ENCODE measurements at places on chromosomes 5 and 9. TPM values are rescaled to one million over a fixed set of nuclear protein-coding genes. Genes with fewer than 3 reads are reported as not detected.
A peak's percentile ranks its signal among the peaks of the same experiment; 100 is the strongest.

Gene PCDHA9
- total RNA-seq = 0.26 TPM

Gene C9orf153
- 0.51 TPM for total RNA-seq

Gene LURAP1L
- total RNA-seq = 87.6 TPM

GRCh38 chr9:112819635-112820496, 69.3 kb downstream of the SNX30 start:
- DNase-seq = peak; percentile 71

Gene PCDHB13
- 0.26 TPM for total RNA-seq

DNA sequence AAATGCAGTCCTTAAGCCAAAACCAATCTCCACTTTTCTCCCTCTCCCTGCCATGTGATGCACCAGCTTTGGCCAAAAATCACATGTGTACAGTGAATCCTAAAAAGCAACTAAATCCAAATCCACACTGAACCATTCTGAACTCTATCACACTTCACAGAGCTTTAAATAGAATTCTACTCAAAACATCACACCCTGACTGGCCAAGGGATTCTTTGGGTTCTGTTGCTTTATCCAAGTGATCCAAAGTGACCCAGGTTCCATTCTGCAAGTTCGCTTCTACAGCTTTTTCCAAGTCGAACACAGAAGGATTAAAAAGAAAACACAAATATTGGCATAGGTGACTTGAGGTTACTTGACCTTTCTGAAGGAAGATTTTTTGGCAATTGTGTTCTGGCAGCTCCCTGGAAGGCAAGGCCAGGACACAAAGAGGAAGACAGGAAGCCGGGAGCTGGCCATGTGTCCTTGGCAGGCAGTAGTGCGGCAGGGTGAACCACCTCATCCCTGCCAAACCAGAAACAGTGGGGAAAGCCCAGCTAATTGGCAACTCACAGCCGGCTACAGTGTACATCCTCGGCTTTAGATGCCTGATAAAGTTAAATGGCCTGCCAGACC, 115.0 kb downstream of the NFIB start:
- DNase-seq = peak; percentile 53

DNA sequence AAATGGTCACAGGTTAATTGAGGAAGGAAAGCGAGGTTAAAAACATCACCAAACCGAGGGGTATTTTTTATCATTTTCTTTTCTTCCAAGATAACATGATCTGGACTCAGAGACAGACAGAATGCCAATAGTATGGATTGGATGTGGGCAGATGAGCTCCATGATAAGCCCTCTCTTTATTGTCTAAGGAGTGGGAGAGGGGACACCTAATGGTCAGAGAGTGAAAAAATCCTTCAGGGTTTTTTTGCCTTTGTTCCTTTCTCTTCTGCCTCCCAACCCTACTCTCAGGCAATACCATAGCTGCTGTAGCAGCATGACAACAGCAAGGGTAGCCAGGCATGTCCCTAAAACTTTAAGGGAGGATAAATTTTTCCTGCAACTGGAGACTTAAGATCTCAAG, 94.7 kb downstream of the DIRAS2 start:
- no peak for DNase-seq

DNA sequence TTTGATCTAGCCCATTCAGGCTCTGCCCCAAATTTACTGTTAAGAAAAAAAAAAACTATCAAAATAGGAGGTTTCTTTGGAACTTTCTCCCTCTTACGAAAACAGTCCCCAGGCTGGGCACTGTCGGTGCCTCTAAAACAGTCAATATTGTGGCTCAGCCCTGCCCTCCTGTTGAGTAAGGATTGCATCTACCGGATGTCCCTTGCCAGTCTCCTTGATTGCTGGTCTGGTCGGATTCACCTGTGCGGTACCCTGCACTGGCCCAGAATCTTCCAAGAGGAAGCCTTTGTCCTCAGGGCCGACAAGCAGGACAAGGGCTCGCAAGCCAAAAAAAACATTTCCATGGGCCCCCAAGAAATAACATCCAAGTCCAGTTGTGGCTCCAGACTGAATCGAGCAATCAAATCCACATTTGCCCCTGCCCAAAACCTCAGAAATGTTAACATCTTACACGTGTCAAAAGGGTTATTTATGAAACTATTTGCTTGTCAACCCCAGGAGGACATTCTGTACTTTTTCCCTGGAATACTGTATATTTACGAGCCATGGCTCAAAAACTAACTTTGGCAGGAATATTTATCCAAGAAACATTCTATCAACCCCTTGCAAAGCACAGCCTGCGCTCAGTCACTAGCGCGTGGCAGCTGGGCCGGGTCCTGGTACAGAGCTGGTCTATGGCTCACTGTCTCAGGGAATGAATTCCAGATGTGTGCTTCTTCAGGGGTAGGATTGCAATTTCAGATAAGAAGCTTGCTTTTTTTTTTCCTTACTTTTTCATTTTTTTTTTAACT, 129.2 kb upstream of the ADRA1B start:
- peak; percentile 98 for DNase-seq

DNA sequence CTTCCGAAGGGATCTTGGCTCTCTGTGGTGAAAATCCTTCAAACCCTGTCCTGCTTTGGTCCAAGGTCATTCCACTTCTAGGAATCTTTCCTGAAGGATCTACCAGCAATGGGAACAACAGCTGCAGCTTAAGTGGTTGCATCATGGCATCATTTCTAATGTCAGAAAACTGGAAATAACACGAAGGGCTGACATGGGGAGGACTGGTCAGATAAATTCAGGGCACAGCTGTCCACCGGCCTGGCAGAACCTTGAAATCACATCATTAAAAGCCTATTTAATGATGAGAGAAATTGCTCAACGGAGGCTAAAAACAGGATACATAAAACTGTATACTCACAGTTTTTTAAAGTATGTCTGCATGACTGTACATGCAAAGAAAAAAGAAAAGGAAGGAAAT, 28.3 kb downstream of the OLFML2A start:
- peak; percentile 78 for DNase-seq

- no peak for DNase-seq
Measured at GRCh38 chr9:97592126-97592525, 41.0 kb downstream of the TSTD2 start.

DNA sequence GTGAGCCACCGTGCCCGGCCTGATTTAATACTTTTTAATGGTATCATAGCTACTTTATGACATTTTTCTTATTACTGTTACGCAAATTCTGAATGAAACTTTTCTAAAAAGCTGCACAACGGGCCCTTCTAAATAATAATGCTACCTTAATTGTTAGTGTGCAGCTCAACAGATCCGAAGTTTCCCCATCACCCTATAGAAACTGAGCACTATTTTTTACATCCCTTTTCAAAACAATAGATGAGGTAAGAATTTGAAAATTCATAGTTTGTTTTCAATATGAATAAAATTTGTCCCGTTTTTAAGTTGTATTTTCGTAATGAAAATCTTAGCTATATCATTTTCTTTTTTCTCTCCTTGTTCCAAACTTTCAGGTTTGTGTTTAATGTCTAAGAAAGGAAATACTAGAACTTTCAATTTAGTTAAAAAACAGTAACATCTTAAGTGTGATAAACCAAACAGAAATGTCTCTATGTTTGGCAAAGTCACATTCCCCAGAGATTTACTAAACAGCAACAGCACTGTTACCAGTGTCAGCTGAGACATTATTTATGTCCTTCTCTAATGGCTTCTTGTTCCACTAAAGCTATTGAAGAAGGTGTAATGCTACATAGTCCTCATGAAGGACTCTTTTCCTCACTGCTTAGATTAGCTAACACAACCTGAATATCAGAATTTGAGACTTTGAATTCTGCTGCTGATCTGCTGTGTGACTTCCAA, 22.9 kb downstream of the KIF2A start:
- no peak for DNase-seq

- no peak for DNase-seq
Measured at GRCh38 chr5:74262544-74263207, 377.9 kb downstream of the ENC1 start.

GRCh38 chr5:172630986-172631385, 10.1 kb upstream of the NEURL1B start:
- DNase-seq = no peak

Gene IFNA2
- not detected for total RNA-seq

DNA sequence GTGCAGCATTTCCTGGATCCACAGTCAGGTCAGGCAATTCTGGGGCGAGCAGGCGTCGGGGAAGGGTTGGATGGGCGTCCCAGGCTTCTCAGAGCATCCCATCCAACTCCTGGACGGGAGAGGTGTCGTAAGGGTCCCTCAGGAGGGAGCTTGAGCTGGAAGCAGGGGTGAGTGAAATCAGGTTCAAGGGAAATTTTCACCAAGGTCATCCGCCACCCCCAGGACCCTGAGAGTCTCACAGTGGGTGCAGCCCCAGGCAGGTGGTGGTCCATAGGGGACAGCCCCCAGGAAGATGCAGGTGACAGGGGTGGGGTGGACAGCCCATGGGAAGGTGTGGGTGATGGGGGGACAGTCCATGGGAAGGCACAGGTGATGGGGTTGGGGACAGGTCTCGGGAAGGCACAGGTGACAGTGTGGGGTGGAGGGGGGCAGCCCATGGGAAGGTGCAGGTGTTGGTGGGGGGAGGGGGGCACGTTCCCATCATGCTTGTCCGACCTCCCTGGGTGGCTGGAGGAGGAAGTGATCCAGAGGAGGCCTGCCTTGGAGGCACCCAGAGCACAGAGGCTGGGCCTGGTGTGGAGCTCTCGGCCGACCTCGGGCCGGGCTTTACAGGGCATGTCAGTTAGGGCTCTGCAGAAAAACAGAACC, 48.9 kb downstream of the AHRR start:
- DNase-seq = no peak

DNA sequence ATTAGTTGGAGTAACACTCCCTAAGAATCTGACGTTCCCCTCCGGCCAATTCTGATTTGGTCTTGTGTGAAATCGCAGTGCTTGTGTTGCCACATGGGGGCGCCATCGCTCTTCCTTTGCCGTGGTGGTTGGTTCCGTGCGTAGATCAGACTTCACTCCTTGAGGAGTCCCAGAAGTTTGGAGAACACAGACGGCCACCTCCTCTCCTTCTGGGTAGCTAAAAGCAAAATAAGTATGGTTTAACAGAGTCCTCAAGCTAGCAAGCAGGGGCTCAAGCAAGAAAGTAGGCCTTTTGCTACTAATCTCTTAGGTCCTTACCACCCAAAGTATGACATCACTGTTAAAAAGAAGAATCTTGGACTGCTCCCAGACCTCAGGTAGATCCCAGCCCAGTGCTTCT, 59.5 kb downstream of the HSPA4 start:
- peak; percentile 73 for DNase-seq

GRCh38 chr5:51495672-51496071, 112.4 kb downstream of the ISL1 start:
- peak; percentile 80 for DNase-seq

- peak; percentile 45 for DNase-seq
Measured at GRCh38 chr5:141040771-141041426, 10.3 kb upstream of the PCDHB1 start.

GRCh38 chr5:119373449-119373858, 17.6 kb downstream of the TNFAIP8 start:
- no peak for DNase-seq

GRCh38 chr5:146340260-146341081, 1.8 kb downstream of the POU4F3 start:
- DNase-seq = peak; percentile 68

DNA sequence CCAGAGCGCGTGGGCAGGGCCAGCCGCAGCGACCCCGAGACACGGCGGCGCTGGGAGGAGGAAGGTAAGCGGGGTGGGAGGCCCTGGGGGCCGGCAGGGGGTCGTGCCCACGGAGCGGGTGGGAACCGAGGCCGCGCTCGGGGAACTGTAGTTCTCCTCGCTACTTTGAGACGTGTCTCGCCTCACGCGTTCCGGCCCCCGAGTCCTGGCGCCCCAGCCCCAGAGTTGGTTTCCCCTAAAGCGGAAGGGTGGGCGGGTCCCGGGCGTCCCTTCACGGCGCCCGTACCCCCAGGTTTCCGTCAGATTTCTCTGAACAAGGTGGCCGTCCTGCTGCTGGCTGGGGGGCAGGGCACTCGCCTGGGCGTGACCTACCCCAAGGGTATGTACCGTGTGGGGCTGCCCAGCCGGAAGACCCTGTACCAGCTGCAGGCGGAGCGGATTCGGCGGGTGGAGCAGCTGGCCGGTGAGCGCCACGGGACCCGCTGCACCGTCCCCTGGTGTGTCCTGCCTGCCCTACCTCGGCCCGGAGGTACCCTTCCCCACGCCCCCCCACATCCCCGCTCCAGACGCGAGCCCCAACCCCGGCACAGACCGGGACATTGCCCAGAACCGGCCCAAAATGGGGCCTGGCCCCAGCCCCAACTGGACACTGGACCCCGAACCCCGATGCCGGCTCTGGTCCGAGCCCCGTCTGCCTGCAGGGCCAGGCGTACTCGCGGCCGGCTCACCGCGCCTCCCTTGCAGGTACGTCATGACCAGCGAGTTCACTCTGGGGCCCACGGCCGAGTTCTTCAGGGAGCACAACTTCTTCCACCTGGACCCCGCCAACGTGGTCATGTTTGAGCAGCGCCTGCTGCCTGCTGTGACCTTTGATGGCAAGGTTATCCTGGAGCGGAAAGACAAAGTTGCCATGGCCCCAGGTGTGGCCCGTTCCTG, 709 bp downstream of the UAP1L1 start:
- no peak for DNase-seq

DNA sequence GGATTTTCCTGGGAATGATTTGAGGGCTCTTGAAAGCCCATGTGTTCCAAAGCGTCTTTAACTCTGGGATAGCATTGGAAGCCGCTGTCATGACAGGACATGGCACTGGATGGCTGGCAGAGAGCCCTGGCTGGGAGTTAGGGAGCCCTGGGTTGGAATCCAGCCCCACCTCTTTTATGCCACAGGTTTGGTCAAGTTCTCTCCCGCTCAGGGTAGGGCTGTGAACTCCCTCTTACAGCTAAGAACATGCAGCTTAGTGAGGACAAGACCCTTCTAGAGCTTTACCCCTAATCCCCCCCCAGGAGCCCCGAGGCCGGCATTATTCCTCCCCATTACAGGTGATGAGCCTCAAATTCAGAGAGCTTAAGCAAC, 37.2 kb downstream of the OLFML2A start:
- no peak for DNase-seq

GRCh38 chr5:149550594-149551226, 529 bp downstream of the CSNK1A1 start:
- DNase-seq = no peak

DNA sequence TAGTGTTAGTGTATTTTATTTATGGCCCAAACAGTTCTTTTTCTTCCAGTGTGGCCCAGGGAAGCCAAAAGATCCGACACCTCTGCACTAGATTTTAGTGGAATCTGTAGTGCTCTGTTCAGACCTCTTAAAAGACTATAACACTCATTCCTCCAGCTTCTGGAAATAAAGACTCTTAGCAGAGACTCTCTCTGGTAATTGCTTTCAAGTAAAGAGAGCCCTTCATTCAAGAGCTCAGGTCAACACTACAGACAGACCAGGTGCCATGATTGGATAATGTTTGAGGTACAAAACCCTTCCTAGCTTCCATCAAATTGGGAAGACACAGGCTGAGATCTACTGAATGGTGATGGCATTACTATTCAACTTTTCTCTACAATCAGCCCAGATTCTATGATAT, 255.8 kb downstream of the PRDM9 start:
- no peak for DNase-seq

DNA sequence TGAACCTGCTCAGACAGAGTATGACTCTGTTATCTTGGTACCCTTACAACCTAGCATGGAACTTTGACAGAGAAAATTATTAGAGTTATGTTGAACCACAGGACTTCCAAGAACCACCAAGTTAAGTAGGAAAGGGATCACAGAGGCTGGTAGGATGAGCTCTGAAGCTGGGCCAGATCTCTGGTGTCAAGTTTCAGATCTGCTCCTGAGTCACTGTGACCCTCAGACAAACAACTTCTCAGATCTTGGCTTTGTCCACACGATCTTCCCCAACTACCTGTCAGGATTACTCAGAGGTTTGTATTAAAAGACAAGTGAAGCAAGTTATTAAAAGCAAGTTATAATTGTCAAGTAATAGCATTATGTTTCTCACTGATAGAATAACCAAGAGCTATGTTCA, 189.0 kb downstream of the SEC61B start:
- DNase-seq = peak; percentile 35

Data from fibroblast of lung (primary cell).